ENCODE measurements at places on chromosomes 13 and 19.

DNA sequence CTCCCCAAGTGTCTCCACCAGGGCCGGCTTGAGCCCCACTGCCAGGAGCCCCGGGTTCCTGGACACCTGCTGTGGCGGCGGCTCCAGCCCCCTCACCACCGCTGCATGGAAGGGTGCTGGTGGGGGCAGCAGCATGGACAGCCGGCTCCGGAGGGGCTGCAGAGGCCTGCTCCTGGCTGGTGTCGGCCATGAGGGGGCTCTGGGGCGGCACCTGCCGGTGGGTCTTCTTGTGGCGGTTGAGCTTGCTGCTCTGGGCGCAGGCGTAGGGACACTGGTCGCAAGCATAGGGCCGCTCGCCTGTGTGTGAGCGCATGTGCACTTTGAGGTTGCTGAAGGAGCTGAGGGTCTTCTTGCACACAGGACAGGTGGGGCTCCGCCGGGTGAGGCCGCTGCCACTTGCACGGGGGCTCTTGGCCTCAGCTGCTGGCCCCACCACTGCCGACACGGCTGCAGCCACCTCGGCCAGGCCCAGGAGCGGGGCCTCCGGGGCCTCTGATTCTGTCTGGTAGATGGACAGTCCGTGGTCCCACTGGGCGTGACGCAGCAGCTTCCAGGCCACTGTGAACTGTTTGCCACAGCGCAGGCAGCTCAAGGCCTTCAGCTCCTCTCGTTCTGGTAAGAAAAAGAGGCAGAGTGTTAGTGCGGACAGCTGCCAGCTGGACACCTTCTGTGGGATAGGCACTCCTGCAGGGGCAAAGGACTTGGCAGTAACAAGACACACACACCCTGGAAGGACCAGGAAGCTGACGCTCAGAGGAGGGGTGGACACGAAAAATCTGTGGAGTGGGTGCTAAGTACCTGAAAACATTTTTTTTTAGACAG, 4.1 kb downstream of the ZNF296 start:
- DNase-seq: no peak

GRCh38 chr13:38349390-38350113, at the start of gene UFM1:
Gene UFM1 (plus strand): TSS chr13:38349851. CDS start chr13:38349920, 69 bp downstream.
- DNase-seq: peak; percentile 95

DNA sequence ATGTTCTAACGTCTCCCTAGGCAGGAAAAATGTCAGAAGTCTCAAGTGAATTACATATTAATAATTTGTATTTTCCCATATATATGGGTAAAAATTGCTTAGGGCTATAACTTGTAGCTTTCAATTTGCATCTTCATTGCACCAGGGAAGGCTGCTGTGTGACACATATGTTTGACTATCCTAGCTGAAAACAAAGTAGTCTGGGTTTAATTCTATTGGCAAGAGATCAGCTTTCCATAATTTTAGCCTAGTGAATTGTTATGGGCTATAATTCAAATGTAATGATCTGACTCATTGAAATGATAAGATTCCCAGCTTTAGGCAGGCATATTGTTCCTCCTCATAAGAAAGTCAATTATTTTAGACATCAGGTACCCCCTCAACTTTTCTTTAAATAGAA, 553.1 kb downstream of the DCT start:
- no peak for DNase-seq

DNA sequence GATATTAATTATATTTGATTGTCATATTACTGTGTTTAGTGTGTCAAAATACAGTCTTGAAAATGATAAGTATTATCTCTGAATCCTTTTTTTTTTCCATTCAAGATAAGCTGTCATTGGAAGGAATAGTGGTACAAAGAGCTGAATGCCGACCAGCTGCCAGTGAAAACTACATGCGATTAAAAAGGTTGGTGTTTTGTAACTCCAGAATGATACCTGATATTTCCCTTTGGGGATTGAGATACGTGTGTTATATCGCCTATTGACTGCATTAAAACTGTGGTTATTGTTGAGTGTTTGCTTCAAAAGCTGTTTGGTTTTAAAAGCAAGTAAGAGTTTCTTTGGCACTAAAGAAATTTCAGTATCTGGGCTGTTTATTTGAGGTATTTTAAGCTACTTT, 6.5 kb upstream of the KCTD4 start:
- no peak for DNase-seq

GRCh38 chr19:15374796-15375440, 4.7 kb downstream of the AKAP8 start:
- no peak for DNase-seq

- peak; percentile 67 for DNase-seq
Observed at GRCh38 chr19:46717716-46718143, 816 bp upstream of the PRKD2 start.

DNA sequence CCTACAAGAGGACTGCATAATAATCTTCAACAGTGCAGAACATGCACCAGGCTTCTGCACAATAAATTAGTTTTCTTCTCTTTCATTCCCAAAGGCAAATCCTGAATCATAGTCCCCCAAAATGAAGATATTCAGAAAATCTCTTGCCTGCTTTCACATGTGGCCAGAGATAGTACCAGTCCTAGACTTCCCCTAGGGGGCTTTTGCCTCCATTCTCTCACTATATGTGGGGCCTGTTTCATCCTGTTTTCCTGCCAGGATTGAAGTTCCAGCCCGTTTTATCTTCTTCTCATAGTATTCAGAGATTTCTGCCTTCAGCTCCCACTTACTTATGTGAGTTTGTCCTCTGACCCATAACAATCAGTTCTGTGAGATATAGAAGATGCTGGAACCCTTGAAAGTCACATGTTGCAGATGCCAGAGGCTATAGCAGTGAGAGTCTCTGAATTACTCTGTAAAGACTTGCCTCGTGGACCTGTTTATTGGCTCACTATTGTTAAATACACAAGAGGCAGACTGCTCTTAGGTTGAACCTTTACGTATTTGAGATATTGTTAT, 421.9 kb upstream of the PCDH9 start:
- DNase-seq: no peak

DNA sequence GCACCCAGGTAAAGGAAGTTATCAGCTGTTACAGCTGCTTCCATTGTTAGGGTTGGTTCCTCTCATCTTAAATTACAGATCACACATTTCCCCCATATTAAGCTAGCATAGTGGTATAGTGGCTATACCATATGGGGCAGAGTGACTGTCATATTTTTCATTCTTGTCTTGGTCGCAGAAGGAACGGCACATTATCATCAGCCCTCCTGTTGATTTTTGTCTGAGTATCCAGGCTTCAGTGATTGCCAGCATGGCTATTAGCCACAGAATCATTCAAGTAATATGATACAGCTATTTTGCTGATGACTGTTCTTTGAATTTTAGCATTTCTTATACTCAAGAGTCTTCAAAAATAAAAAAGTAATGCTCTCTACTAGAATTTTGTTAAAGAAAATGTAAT, 240.9 kb downstream of the LIG4 start:
- no peak for DNase-seq

GRCh38 chr13:51811046-51811445, 7.1 kb upstream of the DHRS12 start:
- DNase-seq: no peak

GRCh38 chr19:36032251-36033104, at the start of gene CLIP3:
Gene CLIP3 (minus strand): TSS chr19:36032873. CDS start chr19:36032357, 516 bp downstream.
- DNase-seq: no peak

DNA sequence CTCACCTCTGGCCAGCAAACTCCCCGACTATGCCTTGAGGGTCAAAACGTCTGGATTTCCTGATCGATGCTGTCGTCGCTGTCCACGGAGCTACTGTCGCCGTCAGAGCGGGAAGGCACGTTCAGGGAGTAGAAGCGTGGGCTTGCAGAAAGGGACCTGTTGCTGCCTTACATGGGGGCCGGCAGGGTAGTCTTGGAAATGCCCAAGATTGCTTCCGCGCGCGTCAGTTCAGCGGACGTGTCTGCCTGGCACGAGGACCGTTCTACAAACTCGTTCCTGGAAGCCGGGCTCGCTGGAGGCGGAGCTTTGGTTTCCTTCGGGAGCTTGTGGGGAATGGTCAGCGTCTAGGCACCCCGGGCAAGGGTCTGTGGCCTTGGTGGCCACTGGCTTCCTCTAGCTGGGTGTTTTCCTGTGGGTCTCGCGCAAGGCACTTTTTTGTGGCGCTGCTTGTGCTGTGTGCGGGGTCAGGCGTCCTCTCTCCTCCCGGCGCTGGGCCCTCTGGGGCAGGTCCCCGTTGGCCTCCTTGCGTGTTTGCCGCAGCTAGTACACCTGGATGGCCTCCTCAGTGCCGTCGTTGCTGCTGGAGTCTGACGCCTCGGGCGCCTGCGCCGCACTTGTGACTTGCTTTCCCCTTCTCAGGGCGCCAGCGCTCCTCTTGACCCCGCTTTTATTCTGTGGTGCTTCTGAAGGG, 15.4 kb downstream of the RB1 start:
- DNase-seq: peak; percentile 48

GRCh38 chr13:100347968-100348367, 240.6 kb downstream of the GGACT start:
- DNase-seq: no peak

GRCh38 chr13:95677564-95678266, 776 bp downstream of the DNAJC3 start:
- DNase-seq: no peak

- DNase-seq: no peak
Observed at GRCh38 chr19:55152017-55152416, 3.0 kb upstream of the TNNT1 start.

DNA sequence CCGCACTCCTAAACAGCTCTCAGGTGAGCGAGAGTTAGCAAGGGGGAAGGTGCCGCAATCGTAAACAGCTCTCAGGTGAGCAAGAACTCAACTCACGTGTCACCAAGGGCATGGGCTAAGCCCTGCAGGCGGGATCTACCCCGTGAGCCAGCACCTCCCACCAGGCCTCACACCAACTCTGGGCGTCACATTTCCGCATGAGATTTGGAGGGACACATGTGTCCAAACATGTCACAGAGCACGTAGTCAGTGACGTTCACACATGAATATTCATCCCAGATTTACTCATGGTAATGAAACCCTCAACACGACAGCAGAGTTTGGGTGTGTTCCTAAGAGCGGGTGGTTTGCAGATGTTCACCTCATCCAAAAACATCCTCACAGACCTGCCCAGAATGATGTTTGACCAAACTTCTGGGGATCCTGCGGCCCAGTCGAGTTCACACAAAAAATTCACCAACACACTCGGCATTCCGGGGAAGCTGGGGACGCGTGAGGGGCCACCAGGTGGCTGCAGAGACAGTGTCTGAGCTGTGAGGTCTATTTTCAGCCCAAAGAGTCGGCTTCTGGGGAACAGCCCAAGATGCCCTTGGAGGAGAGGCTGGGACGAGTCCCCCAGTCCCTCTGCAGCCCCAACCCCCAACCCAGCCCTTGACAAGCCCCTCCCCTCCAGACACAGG, 19.6 kb downstream of the C2CD4C start:
- no peak for DNase-seq

DNA sequence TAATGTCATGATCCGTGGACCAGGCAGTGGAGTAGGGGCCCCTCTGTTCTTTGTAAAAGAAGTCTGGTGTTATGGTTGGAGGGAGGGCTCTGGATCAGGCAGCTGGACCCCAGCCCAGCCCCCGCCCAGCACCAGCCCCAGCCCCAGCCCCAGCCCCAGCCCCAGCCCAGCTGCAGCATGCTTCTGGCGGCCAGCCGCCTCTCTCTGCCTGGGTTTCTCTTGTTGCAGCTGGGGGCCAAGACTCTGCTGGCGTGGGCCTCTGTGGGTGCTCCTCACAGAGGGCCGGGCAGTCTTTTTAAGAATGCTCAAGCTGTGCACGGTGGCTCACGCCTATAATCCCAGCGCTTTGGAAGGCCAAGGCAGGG, 17.9 kb downstream of the DOT1L start:
- no peak for DNase-seq

DNA sequence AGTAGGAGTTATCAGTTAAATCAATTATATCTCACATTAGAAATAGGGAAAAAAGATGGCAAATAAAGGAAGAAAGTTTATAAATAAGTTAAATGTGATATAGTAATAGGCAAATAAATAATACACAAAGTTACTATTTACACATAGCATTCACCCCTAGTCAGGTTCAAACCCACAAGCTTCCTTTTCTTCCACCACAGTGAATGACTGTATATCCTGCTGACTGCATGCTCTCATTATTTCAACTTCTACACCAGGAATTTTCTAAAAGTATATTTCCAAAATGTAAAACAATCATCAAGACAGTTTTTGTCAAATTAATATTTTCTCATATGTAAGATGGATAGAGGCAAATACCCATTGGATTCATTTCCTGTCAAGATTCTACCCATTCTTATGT, 548.6 kb upstream of the SLITRK5 start:
- no peak for DNase-seq

DNA sequence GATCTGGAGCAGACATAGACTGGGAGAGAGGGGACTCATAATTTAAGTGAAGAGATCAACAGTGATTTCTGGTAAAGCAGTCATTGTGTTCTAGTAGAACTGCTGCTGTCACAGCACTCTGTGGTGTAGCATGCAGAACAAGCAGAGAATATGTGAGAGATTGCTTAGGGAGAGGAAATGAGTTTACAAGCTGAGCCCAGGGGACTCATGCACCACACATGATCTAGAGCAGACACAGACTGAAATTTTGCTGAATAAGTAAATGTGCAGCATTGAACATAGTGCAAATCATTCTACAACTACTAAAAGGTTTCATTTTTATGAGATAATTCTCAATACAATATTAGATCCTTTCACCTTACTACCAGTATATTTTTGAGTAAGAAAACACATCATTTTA, 125.7 kb downstream of the MYO16 start:
- DNase-seq: no peak

- DNase-seq: no peak
Observed at GRCh38 chr13:109569958-109570711, 216.2 kb downstream of the IRS2 start.

DNA sequence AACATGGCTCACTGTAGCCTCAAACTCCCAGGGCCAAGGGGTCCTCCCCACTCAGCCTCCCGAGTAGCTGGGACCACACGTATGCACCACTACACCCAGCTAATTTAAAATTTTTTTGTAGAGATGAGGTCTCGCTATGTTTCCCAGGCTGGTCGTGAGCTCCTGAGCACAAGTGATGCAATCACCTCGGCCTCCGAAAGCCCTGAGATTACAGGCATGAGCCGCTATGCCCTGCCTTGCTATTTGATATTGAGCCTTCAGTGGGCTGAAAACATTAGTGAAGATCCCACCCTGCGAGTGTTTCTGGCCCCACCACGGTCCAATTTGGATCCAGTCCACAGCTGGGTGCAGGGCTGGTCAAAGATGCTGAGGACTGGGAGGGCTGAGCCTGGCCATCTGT, 65.9 kb downstream of the TRPM4 start:
- DNase-seq: no peak

GRCh38 chr13:28412981-28413380, 81.9 kb downstream of the FLT1 start:
- no peak for DNase-seq

DNA sequence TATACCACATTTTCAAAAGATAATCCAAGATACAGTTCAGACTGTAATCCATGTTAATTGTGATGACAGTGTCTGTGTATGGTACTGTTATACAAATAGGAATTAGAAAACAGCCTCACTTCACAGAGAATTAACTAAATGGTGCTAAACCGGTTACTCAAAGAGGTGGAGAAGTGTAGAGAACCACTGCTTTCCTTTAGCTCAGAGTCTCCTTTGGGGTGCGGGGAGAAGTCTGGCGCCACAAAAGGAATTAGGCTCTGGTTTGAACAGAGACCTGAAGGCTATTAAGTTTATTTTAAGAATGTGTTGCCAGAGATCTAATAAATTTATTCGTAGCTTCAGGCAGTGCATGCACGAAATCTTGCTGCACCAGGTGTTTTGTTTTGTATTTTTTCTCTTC, 65.8 kb downstream of the FREM2 start:
- DNase-seq: no peak

- no peak for DNase-seq
Observed at GRCh38 chr13:69955271-69955670, 152.4 kb upstream of the ATXN8OS start.

Measured in B cell (primary cell).